ENCODE measurements at places on chromosomes 11 and 22.

DNA sequence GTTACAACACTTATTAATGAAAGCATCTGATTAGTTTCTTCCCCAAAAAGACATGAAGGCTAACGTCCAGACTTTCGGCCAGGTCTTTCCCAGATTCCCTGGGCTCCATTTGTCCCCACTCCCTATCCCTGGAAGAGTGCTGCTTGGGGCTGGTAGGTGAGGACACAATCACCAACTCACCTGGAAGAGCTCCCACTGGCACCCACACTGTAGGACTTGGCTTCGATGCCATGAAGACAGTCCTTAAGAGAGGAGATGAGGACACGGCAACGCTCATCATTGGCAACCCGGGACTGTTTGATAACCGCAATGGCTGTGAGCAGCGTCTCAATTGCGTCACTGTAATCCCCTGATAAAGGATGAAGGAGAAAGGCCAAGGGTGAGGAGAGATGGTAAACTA, 18.2 kb downstream of the CPSF7 start:
- no peak for DNase-seq

GRCh38 chr11:16809886-16810668, 71.6 kb downstream of the C11orf58 start:
- peak; percentile 24 for DNase-seq

GRCh38 chr11:86916330-86916729, 38.9 kb downstream of the FZD4 start:
- peak; percentile 89 for DNase-seq

- DNase-seq = no peak
Measured at GRCh38 chr22:44956840-44957767, 52.7 kb downstream of the PHF21B start.

DNA sequence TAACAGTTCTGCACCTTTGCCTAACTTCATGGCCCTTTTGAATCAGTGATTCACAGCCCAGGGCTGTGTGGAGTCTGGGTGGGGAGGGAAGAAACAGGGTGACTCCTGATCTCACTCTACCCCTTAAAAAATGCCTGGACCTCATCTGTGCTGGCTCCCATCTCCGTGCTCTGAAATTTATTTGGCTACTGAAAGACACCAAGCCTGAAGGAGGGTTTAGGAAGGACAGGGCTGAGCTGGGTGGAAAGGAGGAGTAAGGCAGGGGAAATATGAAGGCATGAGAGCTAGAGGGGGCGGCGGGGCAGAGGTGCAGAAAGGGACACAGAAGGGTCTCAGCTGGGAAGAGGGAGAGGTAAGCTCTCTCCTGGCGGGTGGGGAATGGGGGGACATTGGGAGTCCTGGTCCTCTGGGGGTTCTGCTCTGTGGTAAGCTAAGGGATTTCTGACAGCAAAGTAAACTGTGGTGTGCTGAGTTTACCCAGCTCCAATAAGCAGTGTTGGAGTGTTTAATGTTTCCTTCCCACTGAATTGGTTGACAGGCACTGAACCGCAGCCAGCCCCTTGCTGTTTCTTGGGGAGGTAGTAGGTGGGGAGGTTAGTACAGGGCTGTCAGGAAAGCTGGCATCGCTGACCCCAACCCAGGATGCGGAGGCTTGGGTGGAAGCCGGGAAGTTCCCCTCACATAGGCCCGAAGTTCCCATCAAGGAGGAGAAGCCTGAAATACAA, 71.1 kb downstream of the RPUSD4 start:
- peak; percentile 19 for DNase-seq

DNA sequence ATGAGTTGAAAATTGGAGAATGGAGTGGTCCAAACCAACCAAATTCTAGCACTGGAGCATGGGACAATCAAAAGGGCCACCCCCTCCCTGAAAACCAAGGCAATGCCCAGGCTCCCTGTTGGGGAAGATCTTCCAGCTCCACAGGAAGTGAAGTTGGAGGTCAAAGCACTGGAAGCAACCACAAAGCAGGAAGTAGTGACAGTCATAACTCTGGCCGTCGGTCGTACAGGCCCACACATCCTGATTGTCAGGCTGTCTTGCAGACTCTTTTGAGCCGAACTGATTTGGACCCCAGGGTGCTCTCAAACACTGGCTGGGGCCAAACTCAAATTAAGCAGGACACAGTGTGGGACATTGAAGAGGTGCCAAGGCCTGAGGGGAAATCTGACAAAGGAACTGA, 80.5 kb upstream of the ADSL start:
- no peak for DNase-seq

Measured in fibroblast of upper back skin (primary cell).